ENCODE measurements at places on chromosomes 2 and 18. TPM values are rescaled to one million over a fixed set of nuclear protein-coding genes. Genes with fewer than 3 reads are reported as not detected.

Gene SLC38A11
- not detected for total RNA-seq

Gene WDSUB1
- 5.5 TPM for total RNA-seq

Gene HOXD10
- not detected for total RNA-seq

Gene TRABD2A
- 1.8 TPM for total RNA-seq

Gene CHRNA1
- not detected for total RNA-seq

Gene LBX2
- total RNA-seq: not detected

Gene LNPK
- total RNA-seq: 34.7 TPM

Gene ANKRD23
- total RNA-seq: 6.9 TPM

Gene LAPTM4A
- total RNA-seq: 29.2 TPM

Gene FBXO48
- total RNA-seq: 8.5 TPM

Gene DUSP2
- total RNA-seq: 37.3 TPM

Gene MORN2
- total RNA-seq: 8.1 TPM

Gene IGFBP5
- not detected for total RNA-seq

DNA sequence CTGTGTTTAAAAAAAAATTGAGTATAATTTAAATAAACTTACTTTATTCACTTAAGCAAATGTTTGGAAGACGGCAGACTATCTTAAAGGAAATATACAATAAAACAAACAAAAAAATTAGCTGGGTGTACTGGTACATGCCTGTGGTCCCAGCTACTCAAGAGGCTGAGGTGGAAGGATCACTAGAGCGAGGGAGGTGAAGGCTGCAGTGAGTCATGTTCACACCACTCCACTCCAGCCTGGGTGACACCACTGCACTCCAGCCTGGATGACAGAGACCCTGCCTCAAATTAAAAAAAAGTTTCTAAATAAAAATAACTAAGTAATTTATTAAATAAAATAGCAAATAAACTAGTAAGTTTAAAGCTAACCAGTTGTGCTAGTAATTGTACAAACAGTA is 7.5 kb downstream of the PUM2 start:
- DNase-seq: no peak

- no peak for DNase-seq
These were observed 176.1 kb upstream of the TNP1 start for GRCh38 chr2:217035967-217036366.

- DNase-seq: no peak
These were observed 229.6 kb upstream of the FOSL2 start for GRCh38 chr2:28163028-28163427.

GRCh38 chr18:76487070-76487469 is 8.0 kb downstream of the ZNF516 start:
- DNase-seq: no peak

- no peak for DNase-seq
These were observed 54.1 kb downstream of the EPB41L5 start for GRCh38 chr2:120066800-120067547.

DNA sequence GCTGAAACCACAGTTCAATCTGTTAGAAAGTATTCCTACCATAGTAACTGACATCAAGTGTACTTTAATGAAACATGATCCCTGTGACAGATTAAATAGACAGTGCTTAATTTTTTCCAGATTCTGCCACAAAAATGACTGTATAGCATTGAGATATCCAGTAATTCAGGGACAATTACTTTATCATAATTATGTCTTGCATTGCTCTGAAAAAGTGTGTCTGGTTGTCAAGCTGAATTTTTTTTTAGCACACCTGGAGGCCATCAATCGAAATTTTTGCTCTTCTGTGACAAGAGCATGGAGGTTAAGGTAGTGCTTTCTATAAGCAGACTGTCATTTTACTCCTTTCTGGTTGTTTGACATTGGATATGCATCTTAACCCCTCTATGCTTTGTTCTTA is 1083.8 kb upstream of the NRXN1 start:
- DNase-seq: no peak

DNA sequence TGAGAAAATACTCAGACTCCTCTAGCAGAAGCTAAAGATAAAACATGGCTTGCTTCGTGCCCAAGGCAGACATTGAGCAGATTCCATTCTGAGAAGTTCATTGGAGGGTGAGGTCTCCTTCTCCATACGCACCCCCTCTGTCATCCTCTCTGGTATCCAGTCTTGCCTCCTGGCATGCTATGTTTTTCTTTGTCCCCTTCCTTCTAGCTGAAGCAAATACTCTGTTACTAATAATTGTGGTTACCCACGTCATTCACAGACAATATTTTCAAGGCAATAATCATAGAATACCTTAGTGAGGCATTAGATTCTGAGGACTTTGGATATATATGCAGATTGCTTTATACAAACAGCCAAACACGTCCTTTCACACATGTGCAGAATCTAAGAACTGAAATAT is 66.2 kb upstream of the KLF7 start:
- no peak for DNase-seq

GRCh38 chr2:50636462-50636861 is 395.5 kb downstream of the NRXN1 start:
- no peak for DNase-seq

GRCh38 chr2:235264121-235264493 is 229.7 kb upstream of the AGAP1 start:
- DNase-seq: no peak

GRCh38 chr18:53883771-53884170 is 340.7 kb downstream of the MBD2 start:
- no peak for DNase-seq

- DNase-seq: no peak
These were observed 848 bp downstream of the TMSB10 start for GRCh38 chr2:84906108-84906899.

GRCh38 chr2:64809216-64809615 is 155.5 kb upstream of the SERTAD2 start:
- no peak for DNase-seq

DNA sequence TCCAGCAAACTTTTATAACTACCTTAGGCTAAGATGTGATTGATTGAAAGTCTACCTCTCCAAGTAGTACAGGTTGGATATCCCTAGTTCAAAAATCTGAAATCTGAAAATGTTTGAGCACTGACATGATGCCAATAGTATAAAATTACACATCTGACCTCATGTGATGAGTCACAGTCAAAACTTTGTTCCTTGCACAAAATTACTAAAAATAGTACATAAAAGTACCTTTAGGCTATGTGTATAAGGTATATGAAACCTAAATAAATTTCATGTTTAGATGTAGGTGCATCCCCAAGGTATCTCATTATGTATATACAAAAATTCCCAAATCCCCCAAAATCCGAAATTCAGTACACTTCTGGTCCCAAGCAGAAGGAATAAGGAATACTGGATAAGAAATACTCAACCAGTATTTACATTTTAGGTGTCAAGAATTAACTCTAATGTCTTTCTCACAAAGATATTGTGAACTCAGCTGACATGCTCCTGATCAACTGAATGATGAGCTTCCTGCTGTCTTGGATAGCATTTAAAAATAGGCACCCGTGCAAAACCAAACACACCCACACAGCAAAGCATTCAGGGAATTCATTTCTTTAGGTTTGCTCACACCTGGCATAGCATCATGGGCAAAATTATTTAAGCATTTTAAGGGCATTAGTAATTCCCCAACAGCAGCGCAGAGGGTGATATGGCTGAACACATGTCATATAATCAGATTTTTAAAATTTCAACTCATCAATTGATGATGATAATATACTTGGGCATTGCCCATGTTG is 497.4 kb upstream of the MEIS1 start:
- no peak for DNase-seq

- no peak for DNase-seq
These were observed 12.3 kb downstream of the FBLN7 start for GRCh38 chr2:112150447-112150846.

DNA sequence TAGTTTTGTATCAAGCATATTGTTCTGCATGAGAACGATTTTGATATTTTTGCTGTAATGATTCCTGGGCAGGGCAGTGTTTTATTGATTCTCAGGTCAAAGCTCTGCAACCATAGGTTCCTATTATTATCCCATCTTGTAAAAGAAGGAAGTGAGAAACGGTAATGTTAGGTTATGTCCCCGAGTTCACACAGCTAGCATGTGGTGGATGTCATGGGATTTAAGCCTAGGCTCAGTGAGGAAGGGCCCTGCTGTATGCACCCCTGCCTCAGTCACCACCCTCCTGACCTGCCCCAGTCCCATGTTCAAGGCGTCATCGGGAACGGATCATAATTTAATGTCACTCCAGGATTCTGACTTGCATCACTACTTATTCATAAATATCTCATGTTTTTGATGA is 10.7 kb downstream of the ACP1 start:
- peak; percentile 52 for DNase-seq

- no peak for DNase-seq
These were observed 47.3 kb upstream of the HPCAL1 start for GRCh38 chr2:10255189-10256030.
